Left ventricle myocardium superior (tissue), 1 donor: ENCODE measurements at places on chromosomes 4 and X.
A peak's percentile ranks its signal among the peaks of the same experiment; 100 is the strongest.

DNA sequence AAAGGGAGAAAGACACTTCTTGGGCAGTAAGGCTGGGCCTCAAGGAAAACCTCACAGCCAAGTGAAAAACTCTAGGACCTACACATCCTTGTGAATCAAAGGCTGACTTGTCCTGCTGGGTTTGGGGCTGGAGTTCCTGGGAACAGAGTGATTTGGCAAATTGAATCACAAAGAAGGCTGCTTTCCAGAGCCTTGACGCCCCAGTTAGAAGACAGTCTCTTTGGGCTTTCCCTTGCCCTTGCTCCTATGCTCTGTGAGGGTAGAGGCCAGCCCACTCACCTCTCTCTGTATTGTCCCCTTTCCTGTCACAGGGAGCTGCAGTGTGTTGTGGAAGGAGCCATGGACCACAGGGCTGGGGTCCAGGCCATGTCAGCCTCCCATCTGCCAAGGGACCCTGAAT is 9.6 kb downstream of the AMER1 start:
- DNase-seq: no peak

DNA sequence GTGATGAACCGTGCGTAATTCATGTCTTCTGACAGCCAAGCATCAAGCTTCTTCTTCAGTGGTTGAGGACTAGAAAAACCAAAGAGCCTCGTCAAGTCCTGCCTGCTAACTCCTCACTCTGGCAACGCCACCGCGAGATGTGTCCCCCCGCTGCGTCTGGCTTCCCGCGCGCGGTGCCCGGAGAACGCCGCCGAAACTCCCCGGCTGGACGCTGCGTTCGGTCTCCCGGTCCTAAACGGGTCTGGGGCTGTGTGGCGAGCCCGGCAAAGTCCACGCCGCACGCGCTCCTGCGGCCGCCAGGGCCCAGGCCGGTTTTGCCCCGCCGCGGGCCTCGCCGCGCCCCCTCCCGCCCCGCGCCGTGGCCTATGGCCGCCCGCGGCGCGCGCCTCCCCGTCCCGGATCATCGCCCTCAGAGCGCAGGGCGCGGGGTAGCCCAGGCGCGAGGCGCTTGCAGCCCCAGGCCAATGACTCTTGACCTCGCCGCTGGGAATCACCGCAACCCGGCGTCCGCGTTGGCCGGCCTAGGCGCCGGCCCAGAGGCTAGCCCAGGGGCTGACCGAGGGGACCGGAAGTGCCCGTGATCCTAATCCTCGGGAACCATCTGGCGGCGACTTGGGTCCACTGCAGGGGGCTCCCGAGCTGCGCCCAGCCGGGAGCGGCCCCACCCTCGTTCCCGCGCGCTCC is at the start of gene AADAT:
Gene AADAT (minus strand): TSS at position 289 of the 684 bp plus-strand sequence. CDS start 266 bp downstream, at position 23.
- peak; percentile 87 for DNase-seq

DNA sequence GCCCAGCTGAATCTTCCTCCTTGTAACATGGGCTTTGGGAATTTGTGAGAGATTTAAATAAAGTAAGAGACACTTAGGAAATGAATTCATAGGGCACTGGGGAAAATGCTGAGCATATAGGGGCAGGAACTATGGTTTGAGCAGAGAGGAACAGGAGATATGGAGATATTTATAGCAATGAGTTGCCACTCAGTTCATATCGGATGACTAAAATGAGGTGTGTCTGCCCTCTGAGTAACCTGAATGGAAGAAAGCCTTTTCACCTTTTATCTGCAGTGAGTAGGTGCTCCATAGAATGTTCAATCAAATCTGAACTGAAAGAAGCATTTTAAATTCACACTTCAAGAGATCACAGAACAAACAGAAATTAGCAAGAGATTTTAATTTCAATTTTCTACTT is 105.7 kb downstream of the CEP44 start:
- DNase-seq: no peak

DNA sequence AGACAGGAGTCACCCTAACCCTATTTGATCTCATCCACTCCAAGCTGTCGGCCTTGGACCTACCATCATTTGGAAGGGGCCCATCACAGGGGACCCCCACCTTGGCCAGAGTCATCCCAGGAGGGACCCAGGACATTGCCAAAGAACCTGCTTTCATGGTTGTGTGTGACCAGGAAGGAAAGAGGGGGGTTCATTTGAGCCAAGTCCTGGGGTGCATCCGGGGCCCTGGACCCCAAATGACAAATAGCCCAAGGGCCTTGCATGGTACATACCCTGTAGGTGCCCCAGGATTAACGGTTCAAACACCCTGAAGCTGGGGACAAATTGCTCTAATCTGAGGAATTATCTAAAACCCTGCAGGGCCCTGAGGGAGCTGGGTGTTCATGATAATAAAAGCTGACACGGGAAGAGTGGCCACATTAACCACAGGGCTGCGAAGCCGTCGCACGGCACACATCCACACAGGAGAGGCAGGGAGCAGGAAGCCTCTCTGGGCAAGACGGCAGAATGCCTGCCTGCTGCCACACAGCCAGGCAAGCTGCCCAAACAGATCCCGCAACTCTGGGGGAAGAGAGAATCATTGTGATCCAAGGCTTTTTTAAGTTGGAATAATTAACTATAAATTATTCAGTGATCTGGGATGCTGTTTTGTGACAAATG is 28.2 kb upstream of the PPP2R2C start:
- DNase-seq: no peak

- DNase-seq: no peak
Measured at GRCh38 chr4:139461022-139461628, 7.2 kb downstream of the RAB33B start.
